ENCODE measurements at places on chromosomes 1 and 21. TPM values are rescaled to one million over a fixed set of nuclear protein-coding genes. Genes with fewer than 3 reads are reported as not detected.

- DNase-seq = no peak
These were observed 18.2 kb upstream of the RC3H1 start for GRCh38 chr1:174040387-174040786.

DNA sequence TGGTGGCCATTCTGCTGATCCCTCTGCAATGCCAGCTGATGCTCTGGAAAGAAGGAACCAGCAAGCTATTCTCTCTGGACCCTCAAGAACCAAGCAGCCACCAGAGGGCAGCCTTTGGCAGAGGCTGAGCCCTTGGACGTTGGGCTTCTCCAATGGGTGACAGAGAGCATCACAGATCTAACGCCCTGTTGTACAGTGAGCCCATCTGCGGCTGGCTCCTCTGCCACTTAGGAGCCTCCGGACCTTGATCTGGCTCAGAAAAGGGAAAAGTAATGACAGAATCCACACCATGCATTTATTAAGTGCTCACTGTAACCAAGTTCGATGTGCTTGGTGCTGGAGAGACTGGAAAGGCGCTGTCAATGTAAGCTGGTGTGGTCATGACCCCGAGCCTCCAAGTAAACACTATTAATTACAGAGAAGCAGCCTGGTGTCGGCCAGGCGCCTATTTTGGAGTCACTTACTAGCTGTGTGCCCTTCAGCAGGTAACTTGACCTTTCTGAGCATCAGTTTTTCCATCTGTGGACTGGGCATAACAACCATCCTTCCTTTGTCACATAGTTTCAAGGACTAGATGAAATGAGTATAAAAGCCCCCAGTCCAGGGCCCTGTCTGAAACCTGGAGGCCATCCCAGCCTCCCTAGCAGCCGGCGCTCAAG, 34.9 kb downstream of the ECE1 start:
- DNase-seq = peak; percentile 92

- DNase-seq = no peak
These were observed 153.1 kb upstream of the KLHDC7A start for GRCh38 chr1:18327650-18328049.

DNA sequence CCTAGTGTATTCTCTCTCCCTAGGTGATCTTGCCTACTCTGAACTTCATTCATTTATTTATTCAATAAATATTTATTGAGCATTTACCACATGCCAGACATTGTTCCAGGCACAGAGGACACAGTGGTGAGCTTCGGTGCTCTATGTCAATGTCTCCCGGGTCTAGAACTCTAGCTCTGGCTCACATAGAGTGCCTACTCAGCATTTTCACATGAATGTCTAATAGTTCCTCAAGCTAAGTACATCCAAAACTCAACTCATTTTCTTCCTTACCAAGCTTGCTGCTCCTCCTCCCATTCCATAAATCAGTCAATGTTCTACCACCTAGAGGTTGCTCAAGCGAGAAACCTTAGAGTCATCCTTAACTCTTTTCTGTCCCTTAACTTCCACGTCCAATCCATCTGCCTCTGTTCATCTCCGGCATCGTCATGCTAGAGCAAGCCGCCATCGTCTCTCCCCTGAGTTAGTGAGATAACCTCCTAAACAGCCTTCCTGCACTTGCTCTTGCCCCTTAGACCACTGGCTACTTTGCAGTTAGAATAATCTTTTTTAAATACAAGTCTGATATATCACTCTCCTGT, 67.5 kb downstream of the TMEM53 start:
- DNase-seq = no peak

BLACAT1 gene
- total RNA-seq = not detected

DNA sequence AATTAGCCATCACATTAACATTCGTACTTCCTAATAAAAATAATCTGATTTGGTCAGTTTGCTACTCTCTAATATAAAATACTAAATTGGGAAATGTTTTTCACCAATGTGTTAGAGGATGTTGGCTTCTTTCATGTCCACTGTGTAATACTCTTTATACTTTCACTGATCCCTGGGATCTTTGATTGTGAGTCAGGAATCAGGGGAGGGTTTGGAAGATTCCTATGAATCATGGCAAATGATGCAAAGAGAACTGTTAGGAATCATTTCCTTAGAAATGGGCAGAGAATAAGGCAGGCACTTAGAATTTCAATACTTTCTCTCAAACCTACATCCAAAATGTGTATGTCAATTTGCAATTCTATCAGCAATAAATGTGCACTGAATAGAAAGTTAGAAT, 31.0 kb downstream of the KRTAP24-1 start:
- no peak for DNase-seq

DNA sequence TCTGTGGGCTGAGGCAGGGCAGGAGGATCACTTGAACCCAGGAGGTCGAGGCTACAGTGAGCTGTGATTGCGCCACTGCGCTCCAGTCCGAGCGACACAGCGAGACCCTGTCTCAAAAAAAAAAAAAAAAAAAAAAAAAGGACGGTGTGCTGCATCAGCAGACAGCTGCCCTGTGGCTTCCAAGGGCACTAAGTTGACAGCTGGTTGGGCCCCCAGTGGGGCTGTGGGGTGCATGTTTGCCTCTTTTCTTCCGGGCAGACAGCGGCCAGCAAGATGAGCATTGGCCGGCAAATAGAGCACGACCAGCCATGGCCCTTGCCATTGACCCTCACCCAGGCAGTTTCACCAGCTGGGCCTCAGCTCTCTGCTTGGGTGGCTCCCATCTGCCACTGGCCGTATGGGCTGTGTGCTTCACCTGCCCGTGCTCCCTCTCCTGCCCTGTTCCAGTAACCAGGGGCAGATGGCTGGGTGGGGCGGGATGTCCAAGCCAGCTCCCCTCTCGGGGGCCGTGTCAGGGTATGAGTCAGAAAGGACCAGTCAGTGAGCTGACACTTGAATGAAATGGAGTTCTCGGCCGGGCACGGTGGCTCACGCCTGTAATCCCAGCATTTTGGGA, 12.3 kb upstream of the SLC25A34 start:
- no peak for DNase-seq

USP33 gene
- total RNA-seq = 108 TPM

GRCh38 chr1:57206038-57206437, 217.8 kb downstream of the DAB1 start:
- DNase-seq = no peak

DNA sequence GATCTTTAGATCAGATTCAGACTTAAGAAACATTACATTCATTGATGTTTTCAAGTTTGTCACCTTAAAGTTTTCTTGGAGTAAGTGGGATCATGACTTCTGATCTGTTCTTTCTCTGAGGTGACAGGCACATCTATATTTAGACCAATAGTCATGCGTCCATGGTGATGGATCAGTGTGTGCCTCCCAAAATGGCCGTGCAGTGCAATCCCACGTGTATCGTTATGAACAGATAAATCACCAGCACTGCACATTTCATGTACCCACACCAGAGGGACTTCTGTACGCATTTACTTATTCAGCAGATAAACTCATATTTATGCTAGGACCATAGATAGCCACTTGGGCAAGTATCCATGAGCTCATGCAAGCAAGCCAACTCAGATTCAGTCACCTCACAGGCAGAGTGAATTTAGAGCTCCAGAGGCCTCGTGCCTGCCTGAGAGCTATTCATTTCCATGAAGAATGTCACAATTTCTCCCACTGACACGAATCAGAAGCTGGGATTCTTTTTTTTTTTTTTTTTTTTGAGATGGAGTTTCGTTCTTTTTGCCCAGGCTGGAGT, 13.9 kb upstream of the WDR26 start:
- DNase-seq = no peak

DNA sequence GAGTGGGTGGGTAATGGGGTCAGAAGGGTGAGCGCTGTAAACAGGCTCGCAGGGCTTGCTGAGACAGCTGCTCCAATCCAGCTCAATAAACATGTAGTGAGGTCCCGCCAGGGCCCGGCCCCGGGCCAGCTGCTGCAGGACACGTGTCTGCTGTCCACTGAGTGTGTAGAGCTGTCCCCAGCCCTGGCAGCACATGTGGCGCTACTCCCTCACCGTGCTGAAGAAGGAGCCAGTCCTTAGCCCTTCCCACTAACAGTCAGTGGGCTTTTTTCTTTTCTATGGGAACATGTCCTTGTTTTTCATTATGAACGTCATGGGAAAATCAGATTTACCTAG, 78.9 kb upstream of the C1orf174 start:
- DNase-seq = no peak

DNA sequence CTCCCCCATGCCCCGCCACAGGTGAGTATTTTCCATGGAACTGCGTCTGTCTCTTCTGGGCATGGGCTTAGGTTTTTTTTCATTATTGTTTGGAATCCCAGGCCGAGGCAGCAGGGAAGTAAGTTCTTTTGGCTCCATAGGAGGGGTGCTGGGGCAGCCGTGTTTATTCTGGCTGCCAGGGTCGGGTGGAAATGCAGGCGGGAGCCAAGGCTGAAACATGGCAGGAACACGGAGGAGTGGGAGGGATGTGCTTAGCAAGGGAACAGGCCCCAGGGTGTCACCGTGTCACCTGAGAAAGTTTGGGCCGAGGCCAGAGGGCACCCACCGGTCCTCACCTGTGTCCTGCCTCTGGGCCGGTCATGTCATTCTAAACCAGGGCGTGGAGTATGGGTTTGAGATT, 4.5 kb upstream of the DHRS3 start:
- DNase-seq = no peak
